ENCODE measurements at places on chromosomes 1 and 21.

DNA sequence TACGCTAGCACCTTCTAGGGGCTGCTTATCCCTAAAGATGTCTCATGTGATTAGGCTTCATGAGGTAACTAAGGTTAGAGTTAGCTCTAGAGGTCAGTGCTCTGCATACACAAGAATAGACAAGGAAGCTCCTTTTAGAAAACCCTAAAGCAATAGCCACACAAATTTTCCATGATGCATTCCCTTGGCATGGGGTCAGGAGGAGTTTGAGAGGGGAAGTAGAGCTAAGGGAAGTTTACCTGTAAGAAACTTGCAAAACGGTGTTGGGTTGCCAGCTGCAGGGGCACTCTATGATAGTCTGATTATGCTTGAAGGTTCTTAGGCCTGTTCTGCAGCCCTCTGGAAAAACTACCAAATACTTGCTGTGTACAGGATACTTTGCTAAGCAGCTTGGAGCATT, 39.0 kb upstream of the A3GALT2 start:
- DNase-seq: no peak

DNA sequence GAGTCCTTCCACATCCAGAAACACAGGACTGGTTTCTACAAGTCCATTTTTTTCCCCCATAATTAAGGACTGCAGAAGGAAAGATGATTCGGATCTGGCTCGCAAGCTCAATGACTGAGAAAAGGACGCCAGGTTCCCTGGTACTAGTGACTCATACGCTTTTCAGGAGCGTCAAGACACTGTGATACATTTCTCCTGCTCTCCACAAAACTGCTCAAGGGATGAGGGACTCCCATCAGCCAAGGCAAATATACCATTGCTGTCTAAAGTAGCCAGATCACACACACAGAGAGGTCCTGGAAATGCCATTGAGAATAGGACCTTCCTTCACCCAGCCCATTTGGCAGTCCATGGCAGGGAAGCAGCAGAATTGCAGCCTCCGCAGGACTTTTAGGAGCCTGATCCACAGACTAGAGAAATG, 253.6 kb upstream of the IRF2BP2 start:
- no peak for DNase-seq

GRCh38 chr1:234841710-234842231, 231.8 kb upstream of the IRF2BP2 start:
- no peak for DNase-seq

GRCh38 chr21:37079211-37079824, 6.3 kb downstream of the TTC3 start:
- no peak for DNase-seq

- DNase-seq: no peak
Measured at GRCh38 chr1:11638121-11638520, 16.1 kb downstream of the FBXO2 start.

DNA sequence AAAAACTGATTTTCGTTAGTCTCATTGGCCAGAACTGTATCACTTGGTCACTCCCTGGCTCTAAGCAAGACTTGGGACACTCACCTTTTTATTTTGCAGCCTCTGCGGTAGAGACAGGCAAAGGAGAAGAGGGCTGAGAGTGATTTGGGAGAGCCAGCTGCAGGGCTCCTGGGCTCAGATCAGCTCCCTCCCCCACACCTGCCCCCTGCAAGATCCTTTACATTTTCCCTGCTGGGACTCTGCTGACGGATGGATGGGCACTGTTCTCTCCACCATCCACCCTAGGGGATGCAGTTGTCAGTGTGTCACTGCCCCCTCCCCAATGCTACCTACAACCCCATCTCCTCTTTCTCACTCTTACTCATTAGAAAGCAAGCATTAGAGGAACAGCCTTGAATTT, 301.1 kb upstream of the KAZN start:
- no peak for DNase-seq

DNA sequence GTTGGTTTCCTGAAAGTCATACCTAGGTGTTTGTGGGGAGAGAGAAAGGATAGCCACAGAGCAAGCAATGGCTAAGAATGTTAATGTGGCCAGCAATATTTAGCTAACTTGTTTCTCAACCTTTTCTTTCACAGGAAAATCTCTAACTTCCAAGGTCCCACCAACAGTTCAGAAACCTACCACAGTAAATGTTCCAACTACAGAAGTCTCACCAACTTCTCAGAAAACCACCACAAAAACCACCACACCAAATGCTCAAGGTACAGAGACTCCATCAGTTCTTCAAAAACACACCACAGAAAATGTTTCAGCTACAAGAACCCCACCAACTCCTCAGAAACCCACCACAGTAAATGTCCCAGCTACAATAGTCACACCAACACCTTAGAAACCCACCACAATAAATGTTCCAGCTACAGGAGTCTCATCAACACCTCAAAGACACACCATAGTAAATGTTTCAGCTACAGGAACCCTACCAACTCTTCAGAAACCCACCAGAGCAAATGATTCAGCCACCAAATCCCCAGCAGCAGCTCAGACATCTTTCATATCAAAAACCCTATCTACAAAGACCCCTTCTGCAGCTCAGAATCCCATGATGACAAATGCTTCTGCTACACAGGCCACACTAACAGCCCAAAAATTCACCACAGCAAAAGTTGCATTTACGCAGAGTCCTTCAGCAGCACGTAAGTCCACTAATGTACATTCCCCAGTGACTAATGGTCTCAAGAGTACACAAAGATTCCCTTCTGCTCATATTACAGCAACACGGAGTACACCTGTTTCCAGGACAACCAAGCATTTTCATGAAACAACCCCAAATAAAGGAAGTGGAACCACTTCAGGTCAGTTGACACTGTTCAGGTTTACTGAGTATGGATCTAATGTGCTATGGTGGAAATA, 15.3 kb downstream of the CD55 start:
- DNase-seq: no peak

DNA sequence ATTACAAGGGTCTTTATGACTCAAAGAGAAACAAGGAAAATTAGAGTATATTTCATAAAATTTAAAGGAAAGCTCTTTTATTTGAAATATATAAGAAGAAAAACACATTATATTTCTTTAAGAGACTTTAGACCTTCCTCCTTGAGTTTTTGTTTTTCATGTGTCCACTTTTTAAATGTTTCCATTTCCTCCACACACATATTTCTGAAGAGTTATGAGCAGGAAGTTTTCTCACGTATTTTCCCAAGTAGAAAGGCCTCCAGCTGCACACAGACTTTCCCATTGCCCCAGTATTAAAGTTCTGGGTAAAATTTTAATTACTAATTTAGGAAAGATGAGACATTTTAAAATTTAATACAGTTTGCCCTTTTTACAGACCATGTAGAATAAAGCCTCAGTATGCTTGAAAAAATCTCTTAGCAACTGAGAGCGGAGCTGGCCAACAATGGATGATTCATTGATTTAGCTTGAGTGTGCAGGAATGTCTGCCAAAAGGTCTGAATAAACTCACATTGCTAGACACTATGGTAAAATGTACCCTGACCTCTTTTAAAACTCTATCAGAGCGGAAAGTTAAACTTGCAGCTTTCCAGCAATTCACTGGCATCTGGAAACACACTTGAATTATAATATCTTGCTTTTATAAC, 57.9 kb downstream of the DDAH1 start:
- no peak for DNase-seq
